Transverse colon (tissue), 4 donors: ENCODE measurements at places on chromosomes 6 and 20. TPM values are rescaled to one million over a fixed set of nuclear protein-coding genes. Genes with fewer than 3 reads are reported as not detected.

PKIB gene
- total RNA-seq, result 163 TPM

GRCh38 chr6:86128130-86128814, 485.6 kb upstream of the SYNCRIP start:
- H3K4me3 ChIP-seq, result no peak overlapping the region
- H3K27me3 ChIP-seq, result no peaks in the 10 kb centered on the region
- H3K27ac ChIP-seq, result no peak overlapping the region
- no peak for DNase-seq
- H3K4me1 ChIP-seq, result no peaks in the 10 kb centered on the region

DNA sequence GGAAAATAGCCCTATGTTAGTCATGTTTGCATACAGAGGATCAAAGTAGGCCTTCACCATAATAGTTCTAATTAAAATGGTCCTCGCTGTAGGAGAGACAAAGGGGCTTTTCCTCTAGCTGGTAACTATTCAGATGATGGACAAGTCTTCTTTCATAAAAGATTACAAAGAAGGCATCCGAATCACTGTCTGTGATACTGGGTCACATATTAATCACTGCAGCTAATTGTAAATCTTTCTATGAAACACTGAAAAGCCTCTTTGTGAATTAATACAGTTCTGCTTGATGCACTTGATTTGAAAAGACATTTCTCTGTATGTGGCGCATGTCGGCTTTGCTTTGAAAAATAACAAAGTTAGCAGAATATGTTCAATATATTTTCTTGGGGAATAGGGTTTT, 520.8 kb downstream of the KIF16B start:
- no peaks in the 10 kb centered on the region for H3K27me3 ChIP-seq
- no peak overlapping the region for H3K4me3 ChIP-seq
- H3K27ac ChIP-seq, result no peak overlapping the region
- no peak for DNase-seq
- H3K36me3 ChIP-seq, result no peaks in the 10 kb centered on the region

WFDC10B gene
- total RNA-seq, result 1.9 TPM

- no peak for DNase-seq
- no peak overlapping the region for H3K27ac ChIP-seq
- no peak overlapping the region for H3K4me3 ChIP-seq
- H3K27me3 ChIP-seq, result no peaks in the 10 kb centered on the region
- no peaks in the 10 kb centered on the region for H3K36me3 ChIP-seq
- no peaks in the 10 kb centered on the region for H3K4me1 ChIP-seq
Observed at GRCh38 chr20:10357974-10358373, 76.0 kb downstream of the MKKS start.
